ENCODE measurements at places on chromosomes 1 and 21.
A peak's percentile ranks its signal among the peaks of the same experiment; 100 is the strongest.

DNA sequence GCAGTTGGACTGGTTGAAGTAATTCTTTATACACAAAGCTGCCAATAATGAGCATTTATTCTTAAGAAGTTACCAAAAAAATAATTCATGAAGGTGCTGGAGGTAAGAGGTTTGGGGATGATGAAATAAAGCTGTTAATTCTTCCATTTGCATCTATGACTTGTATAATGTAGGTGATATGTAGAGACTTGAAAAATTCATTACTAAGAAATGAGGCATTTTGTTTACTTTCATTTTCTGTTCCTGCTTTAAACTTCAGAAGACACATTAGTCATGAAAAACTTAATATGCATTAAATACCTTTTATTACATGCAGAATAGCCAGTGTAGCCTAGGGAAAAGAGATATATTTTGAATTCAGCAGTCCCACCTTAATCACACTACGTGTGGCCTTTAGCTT lies 214.2 kb downstream of the SLC44A5 start:
- DNase-seq, result no peak

- DNase-seq, result no peak
These were observed 22.9 kb downstream of the BCAS2 start for GRCh38 chr1:114558544-114558943.

DNA sequence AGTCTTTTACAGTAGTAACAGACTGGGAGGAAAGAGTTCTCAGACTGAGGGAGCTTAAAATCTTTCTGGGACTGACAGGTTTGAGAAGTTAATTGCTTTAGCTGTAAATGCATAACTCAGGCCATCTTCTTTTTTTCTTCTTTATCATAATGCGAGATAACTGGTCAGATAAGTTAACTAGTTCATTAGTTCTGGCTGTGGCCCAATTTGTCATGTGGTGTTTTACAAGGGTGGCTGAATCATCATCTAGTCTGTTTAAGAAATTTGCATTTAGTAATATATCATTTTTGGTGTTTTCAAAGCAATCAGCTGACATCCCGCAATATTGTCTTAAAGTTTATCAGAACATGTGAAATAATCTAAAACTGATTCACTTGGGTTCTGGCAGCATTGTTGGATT lies 14.0 kb downstream of the HSD3B2 start:
- no peak for DNase-seq

GRCh38 chr21:46217511-46218196 lies 10.9 kb downstream of the LSS start:
- DNase-seq, result no peak

DNA sequence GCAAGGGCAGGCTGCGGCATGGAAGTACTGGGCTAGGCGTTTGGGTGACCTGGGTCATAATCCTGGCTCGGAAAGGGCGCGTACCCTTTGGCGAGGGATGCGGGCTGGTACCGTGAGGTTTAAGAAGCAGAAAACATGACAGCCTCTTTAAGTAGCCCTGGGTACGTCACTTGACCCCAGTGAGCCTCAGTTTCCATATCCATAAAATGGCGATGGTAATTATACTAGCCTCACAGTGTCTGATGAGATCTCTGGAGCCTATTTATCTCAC lies 700 bp downstream of the PIGV start:
- no peak for DNase-seq

DNA sequence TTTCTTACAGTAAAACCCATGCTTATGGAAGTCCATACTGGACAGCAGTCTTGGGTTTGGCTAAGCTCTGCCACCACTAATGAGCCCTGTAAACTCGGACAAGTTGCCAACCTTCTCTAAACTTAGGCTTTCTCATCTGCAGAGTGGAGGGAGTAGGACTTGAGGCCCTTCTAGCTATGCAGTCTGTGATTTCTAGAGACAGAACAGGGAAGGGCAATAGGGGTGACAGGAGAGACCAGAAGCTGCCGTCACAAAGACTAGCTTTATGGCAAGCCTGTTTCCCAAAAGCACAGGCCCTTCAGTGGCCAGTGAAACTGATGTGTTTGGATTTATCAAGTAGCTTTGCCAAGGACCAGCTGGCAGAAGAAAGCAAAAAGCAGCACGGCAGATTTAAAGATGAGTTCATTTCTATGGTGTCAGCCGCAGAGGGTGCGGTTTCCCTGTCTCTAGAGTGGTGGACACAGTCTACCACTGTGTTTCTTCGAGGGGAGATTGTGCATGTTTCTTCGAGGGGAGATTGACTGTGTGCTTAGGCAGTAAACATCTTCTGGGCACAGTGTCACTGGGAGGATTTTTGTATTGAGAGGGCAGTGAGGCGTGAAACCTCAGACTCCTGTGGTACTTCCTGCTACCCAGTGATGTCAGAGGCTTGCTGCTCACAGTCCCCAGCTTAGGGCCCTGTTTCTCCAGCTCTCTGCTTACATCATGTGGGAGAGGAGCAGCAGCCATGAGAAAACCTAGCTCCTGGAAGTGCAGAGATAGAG lies 119.0 kb downstream of the ROR1 start:
- DNase-seq, result peak; percentile 72

GRCh38 chr1:28885472-28885877 lies 28.9 kb upstream of the EPB41 start:
- no peak for DNase-seq

GRCh38 chr21:37149411-37149810 lies 76.4 kb downstream of the TTC3 start:
- DNase-seq, result peak; percentile 54

DNA sequence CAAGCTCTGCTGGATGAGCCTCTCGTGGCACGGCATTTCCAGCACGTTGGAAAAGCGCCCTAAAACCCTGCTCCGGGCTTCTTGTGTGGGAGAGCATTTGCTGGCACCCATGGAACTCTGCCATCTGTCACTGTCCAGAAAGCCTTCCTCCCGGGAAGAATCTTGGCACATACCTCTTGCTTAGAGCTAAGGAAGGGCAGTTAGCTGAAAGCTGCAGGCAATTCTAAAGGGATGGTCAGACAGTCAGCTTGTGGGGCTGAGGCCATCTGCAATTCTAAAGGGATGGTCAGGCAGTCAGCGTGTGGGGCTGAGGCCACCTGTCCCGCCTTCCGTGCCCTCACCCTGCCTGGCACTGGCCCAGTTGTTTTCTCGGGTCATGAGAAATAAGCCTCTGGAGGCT lies 139.0 kb upstream of the TMEM51 start:
- no peak for DNase-seq

GRCh38 chr1:207064561-207064960 lies 11.5 kb downstream of the PFKFB2 start:
- no peak for DNase-seq

DNA sequence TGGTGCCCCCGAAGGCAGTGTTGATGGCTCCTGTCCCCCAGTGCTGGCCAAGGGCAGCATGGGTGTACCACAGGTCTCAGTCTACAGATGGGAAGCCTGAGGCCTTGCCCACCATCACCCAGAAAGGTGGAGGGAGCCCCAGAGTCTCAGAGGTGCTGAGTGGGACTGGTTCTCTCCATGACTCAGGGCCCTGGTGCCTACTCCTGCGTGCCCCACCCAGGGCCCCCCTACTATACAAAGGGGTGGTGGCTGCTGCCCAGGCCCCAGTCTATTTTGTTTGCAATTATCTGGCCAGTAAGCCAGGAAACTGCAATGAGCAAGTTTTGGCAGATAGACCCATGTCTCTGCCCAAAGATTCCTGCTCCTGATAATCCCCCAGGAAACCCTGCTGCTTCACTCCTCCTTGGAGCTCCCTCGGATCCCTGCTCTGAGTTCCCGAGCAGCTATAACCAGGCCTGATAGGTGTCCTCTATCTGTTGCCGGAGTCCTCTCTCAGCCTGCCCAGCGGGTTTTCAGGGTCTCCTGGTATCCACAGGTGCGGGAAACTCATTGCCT lies 41.7 kb downstream of the EDN2 start:
- DNase-seq, result no peak

DNA sequence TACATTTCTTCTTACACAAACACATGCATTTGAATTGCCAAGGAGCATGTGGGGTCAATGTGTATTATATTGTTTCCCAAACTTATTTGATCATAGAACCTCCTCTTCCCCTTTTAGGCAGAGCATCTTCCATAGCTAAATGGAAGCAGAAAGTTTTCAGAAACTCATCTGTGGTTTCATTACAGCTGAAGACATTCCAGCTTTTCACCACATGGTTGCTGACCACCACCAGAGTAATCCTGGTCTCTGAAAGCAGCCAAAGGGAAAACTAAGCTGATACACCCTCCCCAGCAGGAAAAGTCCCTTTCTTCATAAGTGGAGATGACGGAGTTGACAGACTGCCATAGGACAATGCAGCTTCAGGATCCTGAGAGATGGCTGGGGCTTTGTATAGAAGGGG lies 30.2 kb upstream of the OTUD3 start:
- no peak for DNase-seq
